ENCODE measurements at places on chromosomes 5 and 9.

- no peak for DNase-seq
Observed at GRCh38 chr9:79334001-79334400, 237.8 kb upstream of the TLE4 start.

DNA sequence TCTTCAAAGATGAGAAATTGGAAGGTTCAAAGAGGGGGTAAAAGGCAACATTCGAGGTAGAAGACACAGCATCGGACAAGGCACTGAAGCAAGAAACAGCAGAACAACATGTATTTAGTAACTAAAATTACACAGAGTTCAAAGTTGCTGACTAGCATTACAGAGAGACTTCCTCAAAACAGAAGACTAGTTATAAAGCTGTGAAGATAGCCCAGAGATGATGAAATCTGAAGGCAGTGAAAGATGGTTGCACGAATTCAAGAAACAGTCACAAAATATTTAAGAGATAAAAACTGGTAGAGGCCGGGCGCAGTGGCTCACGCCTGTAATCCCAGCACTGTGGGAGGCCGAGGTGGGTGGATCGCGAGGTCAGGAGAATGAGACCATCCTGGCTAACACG lies 16.3 kb downstream of the MAPKAP1 start:
- no peak for DNase-seq

DNA sequence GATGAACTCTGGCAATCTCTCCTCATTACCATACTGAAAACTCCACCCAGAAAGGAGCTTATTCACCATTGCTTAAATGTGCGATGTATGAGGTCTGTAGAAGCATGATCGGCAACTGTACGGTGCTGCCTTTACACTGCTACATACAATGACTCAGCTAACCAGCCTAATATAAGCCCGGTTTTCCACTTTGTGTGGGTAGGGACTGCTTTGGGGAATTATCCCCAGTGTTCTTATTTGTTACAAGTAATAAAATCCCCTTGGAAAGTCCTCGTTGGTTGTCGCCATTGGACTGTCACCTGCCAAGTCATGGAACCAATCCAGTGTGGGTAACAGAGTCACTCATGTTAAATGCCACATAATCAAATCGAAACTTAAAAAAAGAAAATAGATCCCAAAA lies 23.5 kb upstream of the TENT2 start:
- DNase-seq = peak; percentile 9

DNA sequence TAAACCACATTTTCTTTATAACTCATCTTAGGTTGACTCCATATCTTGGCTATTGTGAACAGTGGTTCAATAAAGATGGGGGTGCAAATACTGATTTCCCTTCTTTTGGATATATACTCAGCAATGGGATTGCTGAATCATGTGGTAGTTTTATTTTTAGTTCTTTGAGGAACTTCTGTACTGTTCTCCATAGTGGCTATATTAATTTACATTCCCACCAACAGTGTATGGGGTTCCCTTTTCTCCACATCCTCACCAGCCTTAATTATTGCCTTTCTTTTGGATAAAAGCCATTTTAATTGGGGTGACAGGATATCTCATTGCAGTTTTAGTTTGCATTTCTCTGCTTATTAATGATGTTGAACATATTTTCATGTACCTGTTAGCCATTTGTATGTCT lies 107.7 kb upstream of the EQTN start:
- DNase-seq = no peak

- no peak for DNase-seq
Observed at GRCh38 chr9:91144769-91145168, 216.9 kb downstream of the AUH start.

All from stimulated activated CD4-positive, alpha-beta T cell treated with anti-CD3 and anti-CD28 coated beads, Interleukin-1b, Interleukin-23, amount 100 ng/mL, for 48 hours (primary cell).